AG04450 (cell line): ENCODE measurements at places on chromosomes 5 and 9. TPM values are rescaled to one million over a fixed set of nuclear protein-coding genes. Genes with fewer than 3 reads are reported as not detected.

- DNase-seq, result no peak
Measured at GRCh38 chr5:150248946-150249345, 40.6 kb downstream of the CAMK2A start.

GRCh38 chr5:160272889-160273288 lies 39.5 kb downstream of the CCNJL start:
- no peak for DNase-seq

Gene DBH
- not detected in 2 replicates for polyA plus RNA-seq

GRCh38 chr5:83440826-83441225 lies 30.7 kb upstream of the VCAN start:
- DNase-seq, result no peak

Gene LVRN
- 0.22 and 0.53 TPM in 2 replicates for polyA plus RNA-seq

- no peak for DNase-seq
Measured at GRCh38 chr5:472076-472655, 29.2 kb downstream of the EXOC3 start.
